T47D (cell line): ENCODE measurements at places on chromosomes 6 and 20.

GRCh38 chr20:34709044-34709830 lies 5.1 kb downstream of the TP53INP2 start:
- peak; percentile 95 for DNase-seq

- peak; percentile 42 for DNase-seq
Measured at GRCh38 chr6:57302477-57302876, 15.0 kb upstream of the PRIM2 start.

- peak; percentile 49 for DNase-seq
Measured at GRCh38 chr6:155024391-155025027, 29.4 kb downstream of the TIAM2 start.

DNA sequence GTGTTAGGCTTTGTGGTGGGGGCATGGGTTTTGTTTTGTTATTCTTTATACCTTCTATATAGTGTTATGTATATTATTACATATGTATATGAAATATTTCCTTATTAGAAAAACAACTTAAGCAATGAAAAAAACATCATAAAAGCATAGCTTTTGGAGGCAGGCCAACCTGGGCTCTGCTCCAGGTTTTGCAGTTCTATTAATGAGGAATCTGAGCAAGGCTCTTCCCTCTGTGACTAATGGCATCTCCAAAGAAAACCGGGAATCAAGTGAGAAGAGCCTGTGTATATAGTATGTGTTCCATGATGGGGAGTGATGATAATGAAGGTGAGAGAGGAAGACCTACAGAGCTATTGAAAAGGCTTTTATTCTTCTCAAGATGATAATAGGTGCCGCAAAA lies 291.1 kb downstream of the CLIC5 start:
- DNase-seq, result no peak

- DNase-seq, result peak; percentile 6
Measured at GRCh38 chr20:6819599-6819998, 52.1 kb downstream of the BMP2 start.

DNA sequence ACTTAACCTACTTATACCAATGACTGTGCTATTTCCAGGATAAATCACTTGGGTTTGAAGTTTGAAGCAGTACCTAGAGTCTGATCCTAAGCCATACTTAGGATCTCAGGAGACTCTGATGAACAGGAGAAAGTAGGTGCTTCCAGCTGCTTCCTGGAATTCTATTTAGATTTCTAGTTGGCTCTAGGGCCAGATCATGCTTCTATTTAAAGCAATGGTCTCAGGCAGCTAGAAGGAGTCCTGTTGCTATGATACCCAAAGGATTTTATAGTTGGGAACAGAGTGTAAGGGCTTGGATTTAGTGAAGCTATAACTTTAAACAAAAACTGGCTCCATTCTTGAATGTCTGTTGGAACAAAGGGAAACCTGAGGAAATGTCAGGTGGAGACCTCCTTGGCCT lies 52.4 kb upstream of the TINAG start:
- no peak for DNase-seq

- DNase-seq, result no peak
Measured at GRCh38 chr6:6352772-6353171, 32.3 kb upstream of the F13A1 start.

- no peak for DNase-seq
Measured at GRCh38 chr20:11452326-11452725, 465.4 kb upstream of the BTBD3 start.

- DNase-seq, result no peak
Measured at GRCh38 chr6:11142296-11143027, 30.9 kb upstream of the ERVFRD-1 start.

GRCh38 chr6:51241376-51241775 lies 422.7 kb downstream of the TFAP2B start:
- DNase-seq, result no peak

GRCh38 chr6:154683756-154684523 lies 49.3 kb upstream of the SCAF8 start:
- DNase-seq, result no peak

- peak; percentile 69 for DNase-seq
Measured at GRCh38 chr6:73519926-73520687, 725 bp downstream of the EEF1A1 start.

- no peak for DNase-seq
Measured at GRCh38 chr6:28354688-28355554, 5.2 kb downstream of the ZKSCAN3 start.

- no peak for DNase-seq
Measured at GRCh38 chr20:1952737-1953530, 40.9 kb downstream of the PDYN start.

DNA sequence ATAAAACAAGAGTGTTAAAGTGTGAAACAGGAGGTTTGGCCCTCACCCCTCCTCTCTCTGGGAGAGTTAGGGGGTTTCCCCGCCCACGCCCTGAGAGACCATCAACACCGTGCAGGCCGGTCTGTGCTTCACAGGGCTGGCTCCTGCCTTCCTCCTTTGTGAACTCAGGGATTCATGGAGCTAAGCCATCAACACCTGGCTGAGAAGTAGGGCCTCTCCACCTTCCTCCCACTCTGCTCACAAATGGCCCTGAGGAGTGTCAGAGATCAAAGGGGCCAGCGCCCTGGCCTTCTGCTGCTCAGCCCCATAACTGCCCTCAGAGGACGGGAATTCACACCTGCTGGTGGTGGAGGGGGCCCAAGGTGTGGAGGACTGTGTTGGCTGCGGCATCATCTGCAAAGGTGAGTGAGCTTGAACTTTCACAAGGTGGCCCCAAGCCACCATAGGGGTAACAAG lies 88.6 kb downstream of the PSMB1 start:
- DNase-seq, result no peak

DNA sequence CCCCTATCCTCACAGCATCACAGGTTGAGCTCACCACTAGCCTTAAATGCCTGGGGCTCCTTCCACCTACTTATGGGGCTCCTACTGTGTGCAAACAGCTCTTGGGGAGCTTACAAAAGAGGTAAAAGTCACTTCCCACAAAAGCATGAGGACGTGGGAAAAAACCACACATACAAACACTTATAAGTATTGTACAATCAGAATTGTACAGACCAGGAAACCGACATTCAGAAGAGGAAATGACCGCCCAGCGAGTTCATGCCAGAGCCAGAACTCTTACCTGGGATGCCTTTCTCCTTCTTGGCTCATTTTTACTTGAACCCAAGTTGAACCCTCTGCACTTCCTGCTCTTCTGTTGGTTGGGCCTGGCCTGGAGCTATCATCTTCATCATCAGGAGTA lies 6.3 kb upstream of the PPP1R16B start:
- no peak for DNase-seq

- no peak for DNase-seq
Measured at GRCh38 chr6:142592876-142593275, 291.1 kb downstream of the ADGRG6 start.

DNA sequence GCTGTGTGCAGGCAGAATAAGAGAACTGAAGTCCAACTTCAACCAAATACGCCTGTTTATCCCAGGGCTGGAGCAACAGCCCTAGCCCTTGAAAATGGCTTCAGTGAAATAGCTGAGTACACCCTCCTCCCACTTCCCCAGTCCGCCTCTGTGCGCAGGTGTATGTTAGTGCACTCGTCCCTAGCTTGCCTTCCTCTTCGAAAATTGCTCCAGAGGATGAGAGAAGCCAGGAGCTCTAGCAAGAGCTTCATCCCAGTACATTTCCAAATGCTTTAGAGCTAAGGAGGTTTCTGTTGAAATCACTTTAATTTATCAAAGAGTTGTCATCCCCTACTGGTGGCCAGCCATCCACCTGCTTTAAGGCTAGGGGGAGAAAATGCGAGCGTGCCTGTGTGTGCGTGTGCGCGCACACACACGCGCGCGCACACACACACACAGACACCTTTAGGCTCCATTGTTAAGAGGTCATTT lies 5.4 kb upstream of the POU3F2 start:
- peak; percentile 64 for DNase-seq

DNA sequence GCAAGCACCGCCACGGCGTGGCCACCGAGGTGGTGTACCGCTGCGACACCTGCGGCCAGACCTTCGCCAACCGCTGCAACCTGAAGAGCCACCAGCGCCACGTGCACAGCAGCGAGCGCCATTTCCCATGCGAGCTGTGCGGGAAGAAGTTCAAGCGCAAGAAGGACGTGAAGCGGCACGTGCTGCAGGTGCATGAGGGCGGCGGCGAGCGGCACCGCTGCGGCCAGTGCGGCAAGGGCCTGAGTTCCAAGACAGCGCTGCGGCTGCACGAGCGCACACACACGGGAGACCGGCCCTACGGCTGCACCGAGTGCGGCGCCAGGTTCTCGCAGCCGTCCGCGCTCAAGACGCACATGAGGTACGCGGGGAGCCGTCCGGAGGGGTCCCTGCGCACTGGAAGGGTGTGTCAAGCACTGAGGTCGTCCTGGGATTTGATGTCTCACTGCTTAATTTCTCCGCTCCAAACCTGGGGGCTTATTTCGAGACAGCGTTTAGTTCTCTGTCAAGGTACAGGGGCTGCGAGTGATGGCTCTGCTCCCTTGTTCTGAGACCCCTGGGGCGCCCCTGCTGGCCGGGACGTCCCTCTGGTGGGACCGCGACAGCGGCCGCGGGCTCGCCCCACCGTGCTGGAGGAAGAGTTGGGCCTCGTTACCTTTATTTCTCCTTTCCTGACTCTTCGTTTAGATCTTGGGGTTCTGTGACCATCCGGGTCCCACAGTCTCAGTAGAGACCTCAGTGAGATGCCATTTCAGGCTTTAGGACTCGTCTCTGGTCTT lies 3.6 kb downstream of the GZF1 start:
- no peak for DNase-seq

- DNase-seq, result no peak
Measured at GRCh38 chr20:9200620-9201019, 131.7 kb downstream of the PLCB4 start.

GRCh38 chr6:56690519-56691285 lies 48.0 kb upstream of the DST start:
- DNase-seq, result peak; percentile 43

GRCh38 chr20:56925082-56925830 lies 296.1 kb downstream of the TFAP2C start:
- peak; percentile 35 for DNase-seq

GRCh38 chr20:20594171-20594530 lies 118.3 kb downstream of the RALGAPA2 start:
- DNase-seq, result no peak

GRCh38 chr6:27311806-27312145 lies 297 bp downstream of the POM121L2 start:
- no peak for DNase-seq

- DNase-seq, result no peak
Measured at GRCh38 chr6:136201732-136202131, 48.4 kb downstream of the MTFR2 start.

DNA sequence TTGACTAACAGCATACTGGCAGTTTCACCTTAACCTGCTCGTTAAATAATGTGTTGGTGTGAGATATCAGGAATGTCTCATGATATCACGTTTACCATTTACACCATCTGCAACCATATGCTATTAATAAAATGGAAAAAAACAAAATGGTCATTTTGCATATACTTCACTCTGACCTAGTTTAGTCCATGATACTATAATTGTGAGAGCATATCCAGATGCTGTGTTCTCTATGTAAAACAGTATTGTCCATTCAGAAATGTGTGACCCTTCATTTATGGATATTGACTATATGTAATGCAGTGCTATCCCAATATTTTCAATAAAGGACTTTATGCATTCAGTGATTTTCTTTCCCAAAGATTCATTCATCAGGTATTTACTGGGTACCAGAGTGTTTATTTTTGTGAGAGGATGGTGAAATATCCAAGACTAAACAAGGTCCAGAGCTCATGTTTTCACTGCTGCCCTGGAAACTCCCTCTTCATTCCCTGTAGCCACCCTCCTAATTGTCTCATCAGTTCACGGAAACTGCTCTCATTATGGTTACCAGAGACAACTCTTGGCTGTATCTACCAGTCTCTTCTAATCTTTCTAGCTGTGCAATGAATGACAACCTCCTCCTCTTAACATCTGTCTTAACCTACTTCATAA lies 25.7 kb upstream of the HINT3 start:
- no peak for DNase-seq

DNA sequence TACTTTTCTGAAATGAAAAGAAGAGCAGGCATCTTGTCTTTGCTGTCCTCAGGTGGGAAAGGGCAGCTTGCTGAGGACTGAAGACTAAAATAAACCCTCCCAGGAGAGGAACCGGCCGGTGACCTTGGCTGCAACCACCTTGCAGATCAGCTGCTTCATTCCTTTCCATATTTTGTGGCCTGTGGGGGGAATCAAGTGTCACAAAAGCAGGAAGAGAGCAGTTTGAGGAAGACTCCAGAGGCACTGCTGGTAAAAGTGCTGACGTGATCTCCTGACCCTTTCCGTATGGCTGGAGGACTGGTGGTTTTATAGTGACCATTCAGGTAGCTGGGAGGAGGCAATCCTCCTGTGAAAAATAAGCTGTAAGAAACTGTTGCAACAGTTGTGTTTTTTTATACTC lies 157.0 kb downstream of the PLCB4 start:
- DNase-seq, result no peak

GRCh38 chr6:129874837-129875236 lies 13.7 kb upstream of the TMEM244 start:
- no peak for DNase-seq

GRCh38 chr6:46338131-46338530 lies 153.1 kb downstream of the RCAN2 start:
- DNase-seq, result no peak

DNA sequence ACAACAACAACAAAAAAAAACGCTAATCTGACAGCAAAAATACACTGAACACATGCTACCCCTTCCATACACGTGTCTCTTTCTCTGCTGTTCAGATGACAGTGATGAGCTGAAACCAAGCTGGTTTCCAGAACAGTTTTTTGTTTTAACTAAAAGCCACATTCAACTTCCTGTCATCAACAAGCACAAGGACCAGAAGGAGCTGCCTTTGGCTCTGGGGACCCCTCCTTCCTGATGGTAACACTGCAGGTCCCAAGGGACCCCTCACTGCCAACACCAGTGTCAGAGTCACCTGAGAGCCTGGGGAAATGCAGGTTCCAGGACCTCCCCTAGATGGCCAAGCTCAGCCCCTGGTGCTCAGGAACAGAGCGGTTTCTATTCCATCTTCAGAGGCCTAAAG lies 6.0 kb downstream of the CST7 start:
- no peak for DNase-seq

GRCh38 chr6:162728197-162728596 lies 423 bp downstream of the PACRG start:
- DNase-seq, result no peak

GRCh38 chr6:89724981-89725380 lies 86.4 kb upstream of the LYRM2 start:
- DNase-seq, result no peak

DNA sequence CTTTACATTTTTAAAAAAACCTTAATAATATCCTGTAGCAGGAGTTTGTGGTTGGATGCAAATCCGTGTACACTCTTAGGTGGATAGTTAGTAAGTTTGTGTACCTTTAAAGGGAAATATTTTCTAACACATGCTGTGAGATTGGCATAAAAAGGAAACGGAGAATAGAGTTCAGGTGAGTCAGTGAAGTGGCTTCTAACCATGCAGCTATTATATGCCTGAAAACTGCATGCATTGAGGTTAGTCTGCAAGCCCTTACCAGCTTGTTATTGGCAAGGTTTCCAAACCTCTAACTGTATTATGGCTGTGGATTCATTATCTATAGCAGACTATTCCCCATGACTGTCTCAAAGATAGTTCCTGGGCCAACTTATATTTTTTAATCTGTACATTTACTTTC lies 420.6 kb upstream of the MMS22L start:
- DNase-seq, result no peak
